Stimulated activated CD8-positive, alpha-beta memory T cell treated with anti-CD3 and anti-CD28 coated beads, Interleukin-15, amount 100 ng/mL, for 24 hours (primary cell): ENCODE measurements at places on chromosomes 2 and 18.
A peak's percentile ranks its signal among the peaks of the same experiment; 100 is the strongest.

DNA sequence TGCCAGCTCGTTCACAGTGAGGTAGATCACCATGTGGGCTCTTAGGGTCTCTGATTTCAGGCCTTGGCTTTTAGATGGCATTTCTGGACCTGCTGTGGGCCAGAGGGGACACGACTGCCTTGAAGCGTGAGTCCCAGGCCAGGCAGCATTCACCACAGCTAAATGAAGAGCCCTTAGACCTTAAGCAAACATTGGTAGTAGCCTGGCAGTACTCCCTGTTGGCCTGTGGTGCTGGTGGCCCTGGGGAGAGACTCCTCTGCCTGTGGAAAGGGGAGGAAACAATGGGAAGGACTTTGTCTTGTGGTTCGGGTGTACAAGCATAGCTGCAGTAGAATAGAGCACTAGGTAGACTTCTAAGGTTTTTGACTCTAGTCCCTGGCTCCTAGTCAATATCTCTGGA, 456.0 kb upstream of the DCC start:
- no peak for DNase-seq

DNA sequence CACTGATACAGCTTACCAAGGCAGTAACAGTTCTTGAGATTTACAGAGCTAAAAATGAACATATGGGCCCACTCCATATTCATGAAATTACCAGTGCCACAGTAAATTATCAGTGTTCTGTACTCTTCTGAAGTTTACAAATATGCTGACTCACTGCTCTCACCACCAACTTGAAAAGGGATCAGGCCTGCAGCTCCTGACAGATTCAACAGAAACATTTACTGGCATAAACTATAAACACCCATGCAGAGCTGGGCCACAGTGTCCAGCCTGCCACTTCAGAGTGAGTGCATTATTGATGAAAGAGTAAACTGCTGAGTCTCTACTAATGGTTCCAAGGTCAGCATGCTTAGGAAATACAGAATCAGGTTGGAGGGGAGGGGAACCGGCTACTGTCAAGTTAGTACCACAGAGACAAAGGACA, 83.1 kb downstream of the FARSB start:
- DNase-seq: no peak

DNA sequence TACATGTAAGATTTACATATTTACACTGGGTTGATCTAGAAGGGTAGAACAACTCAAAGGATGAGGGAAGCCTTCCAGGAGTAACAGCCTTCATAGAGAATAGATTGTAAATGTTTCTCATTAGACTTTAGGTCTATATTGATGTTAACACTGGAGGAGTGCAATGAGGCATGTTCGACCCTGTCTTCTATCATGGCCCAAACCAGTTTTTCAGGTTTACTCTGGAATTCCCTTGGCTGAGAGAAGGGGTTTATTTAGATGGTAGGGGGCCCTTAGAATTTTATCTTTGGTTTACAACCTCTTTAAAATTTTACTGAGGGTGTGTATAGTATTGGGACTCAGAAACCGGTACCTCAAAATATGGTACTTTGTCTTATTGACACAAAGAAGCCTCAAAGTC, 634.9 kb upstream of the PIK3C3 start:
- no peak for DNase-seq

GRCh38 chr2:43798300-43798699, 24.5 kb downstream of the DYNC2LI1 start:
- DNase-seq: no peak

- DNase-seq: no peak
These were observed 20.8 kb downstream of the COPS7B start for GRCh38 chr2:231807020-231807419.

- DNase-seq: no peak
These were observed 392.9 kb downstream of the MEIS1 start for GRCh38 chr2:66827851-66828250.

DNA sequence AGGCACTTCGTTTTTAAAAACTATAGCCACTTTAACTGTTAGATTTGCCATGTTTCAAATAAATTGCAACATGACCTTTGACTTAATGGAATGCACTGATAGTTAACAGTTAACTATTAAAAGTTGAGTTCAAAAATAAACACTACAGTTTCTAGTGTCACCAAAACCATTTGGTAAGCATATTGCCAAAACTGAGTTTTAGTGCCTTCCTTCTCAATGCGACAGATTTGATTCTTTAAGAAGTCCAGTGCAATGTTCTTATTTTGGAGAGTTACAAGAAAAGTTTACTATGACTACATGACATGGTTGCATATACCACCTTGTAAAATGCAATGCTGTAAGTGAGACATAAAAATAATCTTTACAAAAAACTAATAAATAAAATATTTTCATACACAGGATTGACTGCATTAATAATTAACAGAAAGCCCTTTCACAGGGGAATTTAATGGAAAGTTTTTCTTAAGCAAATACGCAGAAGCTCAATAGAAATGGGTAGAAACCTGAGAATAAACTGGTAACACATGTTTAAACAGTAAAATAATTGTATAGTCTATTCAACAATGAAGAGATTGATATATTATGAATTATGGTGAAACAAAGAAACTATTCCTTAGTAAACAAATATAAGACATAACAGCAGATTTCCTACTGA, 53.8 kb downstream of the GRB14 start:
- no peak for DNase-seq

DNA sequence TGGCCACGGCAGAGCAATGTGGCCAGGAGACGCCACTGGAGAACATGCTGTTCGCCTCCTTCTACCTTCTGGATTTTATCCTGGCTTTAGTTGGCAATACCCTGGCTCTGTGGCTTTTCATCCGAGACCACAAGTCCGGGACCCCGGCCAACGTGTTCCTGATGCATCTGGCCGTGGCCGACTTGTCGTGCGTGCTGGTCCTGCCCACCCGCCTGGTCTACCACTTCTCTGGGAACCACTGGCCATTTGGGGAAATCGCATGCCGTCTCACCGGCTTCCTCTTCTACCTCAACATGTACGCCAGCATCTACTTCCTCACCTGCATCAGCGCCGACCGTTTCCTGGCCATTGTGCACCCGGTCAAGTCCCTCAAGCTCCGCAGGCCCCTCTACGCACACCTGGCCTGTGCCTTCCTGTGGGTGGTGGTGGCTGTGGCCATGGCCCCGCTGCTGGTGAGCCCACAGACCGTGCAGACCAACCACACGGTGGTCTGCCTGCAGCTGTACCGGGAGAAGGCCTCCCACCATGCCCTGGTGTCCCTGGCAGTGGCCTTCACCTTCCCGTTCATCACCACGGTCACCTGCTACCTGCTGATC, 4.9 kb downstream of the GPR17 start:
- no peak for DNase-seq

GRCh38 chr2:49174750-49175149, 20.4 kb upstream of the FSHR start:
- DNase-seq: no peak

GRCh38 chr2:171723716-171724683, 36.7 kb downstream of the DYNC1I2 start:
- no peak for DNase-seq

DNA sequence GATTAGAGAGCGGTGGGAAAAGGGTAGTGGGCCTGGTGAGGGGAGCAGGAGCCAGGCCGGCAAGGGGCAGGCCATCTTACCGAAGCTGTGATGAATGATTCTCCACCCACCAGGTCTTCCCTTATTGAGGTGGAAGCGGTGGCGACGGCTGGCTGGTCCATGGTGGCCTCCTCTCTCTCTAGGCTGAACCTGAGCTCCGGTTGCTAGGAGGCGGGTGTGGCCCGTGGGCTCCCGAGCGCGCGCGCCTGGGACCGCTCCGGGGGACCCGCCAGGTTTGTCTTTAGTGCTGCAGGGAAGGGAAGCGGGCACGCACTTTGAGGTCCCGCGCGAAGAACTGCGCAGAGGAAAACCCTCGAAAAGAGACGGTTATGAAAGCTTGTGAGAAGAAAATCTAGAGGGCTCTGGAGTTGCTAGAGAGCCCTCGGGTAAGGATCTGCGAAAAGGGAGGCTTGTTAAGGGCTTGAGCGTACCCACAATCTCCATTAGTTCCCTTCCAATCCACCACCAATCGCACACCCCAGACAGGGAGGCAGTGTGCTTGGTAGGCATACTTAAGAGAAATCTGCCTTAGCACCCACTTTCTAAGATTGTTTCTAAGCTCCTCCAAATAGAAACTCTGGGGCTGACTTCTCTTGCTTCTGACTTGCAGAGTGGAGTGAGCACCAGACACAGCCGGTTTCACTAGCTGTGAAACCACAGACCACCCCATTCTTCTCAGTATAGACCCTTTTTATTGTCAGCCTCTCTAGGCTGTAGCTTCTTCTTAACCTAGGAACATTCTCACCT, at the start of gene STPG4:
TSS of gene STPG4 (minus strand) at position 218 of the 786 bp plus-strand sequence. CDS start at position 161, 57 bp downstream.
- no peak for DNase-seq

- no peak for DNase-seq
These were observed 91.7 kb upstream of the CTAGE1 start for GRCh38 chr18:22509423-22509822.

DNA sequence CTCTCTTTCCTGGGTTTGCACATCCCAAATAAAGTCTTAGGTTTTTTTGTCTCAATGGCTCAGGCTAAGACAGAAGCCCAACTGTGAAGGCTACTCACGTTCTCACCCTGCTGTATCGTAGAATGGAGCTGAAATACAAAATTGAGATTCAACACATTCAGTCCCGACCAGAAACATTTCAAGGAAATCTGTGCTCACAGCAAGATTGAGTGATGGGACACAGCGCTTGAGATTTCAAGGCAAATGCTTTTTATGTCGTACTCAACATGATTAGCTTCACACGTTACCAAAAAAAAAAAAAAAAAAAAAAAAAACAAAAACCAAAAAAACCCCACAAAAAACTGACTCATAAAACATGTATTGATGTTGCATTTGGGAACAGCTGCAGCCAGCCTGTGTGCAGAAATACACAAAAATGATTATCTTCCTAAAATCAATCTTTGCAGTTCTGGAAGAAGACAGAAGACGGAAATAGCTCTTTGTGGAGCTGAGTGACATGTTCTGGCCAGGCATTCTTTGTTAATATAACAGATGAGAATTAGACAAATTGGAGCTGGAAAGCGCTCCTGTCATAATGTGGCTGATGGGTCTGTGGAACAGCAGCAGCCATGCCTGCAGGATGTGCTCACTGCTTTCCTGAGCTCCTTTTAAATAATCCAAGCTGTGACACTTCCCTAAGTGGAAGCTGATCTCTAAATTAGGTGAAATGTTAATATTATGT, 453.2 kb downstream of the LPIN1 start:
- DNase-seq: no peak

DNA sequence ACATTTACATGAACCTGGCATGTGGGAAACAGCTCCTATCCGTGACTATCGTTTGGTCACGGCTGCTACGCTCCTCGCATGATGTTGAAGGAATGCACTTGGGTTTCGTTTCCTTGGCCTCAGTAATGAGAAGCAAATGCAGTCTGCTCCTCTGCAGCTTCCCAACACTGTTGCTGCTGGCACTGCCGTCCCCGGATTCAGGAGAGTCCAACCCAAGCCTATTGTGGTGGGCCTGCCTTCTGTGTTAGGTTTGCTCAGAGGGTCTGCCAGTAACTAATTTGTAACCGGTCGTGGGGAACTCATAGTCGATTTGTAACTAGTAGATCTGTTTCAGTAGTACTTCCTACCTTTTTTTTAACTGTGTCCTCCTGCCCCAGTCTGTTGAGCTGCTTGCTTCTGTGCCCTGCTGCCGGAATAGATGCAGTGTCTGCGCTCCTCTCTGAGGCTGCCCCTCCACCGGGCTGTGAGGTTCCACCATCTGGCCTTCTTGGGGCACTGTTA, 58.4 kb downstream of the WDSUB1 start:
- DNase-seq: no peak

DNA sequence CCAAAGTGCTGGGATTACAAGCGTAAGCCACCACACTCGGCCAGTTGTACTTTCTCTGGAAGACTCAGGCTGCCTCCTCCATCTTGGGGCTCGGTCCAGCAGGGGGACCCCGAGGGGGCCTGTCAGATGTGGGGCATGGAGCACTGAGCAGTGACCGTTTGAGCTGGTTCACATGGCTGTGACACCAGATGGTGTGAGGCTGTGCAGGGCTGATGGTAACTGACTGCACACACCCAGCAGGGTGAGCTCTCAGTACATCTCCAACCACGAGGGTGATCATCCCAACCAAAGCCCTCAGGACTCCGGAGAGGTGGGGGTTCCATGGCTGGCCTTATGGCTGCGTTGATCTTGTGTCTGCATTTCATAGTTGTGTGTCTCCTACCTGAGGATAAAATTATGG, 63.4 kb downstream of the FAM168B start:
- no peak for DNase-seq

DNA sequence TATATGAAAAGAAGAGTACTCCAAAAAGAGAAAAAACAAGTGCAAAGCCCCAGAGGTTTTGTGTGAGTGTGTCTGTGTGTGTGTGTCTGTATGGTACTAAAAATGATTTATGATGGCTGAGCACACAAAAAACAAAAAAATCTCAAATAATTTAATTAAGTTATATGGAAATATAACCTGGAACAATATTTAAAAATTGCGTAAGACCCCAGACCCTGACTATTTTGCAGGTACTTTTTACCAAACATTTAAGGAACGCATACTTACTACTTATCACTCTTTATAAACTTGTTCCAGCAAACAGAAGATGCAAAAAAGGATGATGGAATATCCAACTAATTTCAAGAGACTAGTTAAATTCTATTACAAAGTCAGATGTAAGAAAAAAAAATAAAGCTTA, 317.4 kb upstream of the KCNH7 start:
- DNase-seq: no peak

GRCh38 chr2:234446404-234447076, 50.3 kb downstream of the ARL4C start:
- DNase-seq: peak; percentile 33

- DNase-seq: no peak
These were observed 183.3 kb downstream of the LDLRAD4 start for GRCh38 chr18:13401826-13402225.

- DNase-seq: no peak
These were observed 31.0 kb upstream of the SNTG2 start for GRCh38 chr2:919672-920071.

DNA sequence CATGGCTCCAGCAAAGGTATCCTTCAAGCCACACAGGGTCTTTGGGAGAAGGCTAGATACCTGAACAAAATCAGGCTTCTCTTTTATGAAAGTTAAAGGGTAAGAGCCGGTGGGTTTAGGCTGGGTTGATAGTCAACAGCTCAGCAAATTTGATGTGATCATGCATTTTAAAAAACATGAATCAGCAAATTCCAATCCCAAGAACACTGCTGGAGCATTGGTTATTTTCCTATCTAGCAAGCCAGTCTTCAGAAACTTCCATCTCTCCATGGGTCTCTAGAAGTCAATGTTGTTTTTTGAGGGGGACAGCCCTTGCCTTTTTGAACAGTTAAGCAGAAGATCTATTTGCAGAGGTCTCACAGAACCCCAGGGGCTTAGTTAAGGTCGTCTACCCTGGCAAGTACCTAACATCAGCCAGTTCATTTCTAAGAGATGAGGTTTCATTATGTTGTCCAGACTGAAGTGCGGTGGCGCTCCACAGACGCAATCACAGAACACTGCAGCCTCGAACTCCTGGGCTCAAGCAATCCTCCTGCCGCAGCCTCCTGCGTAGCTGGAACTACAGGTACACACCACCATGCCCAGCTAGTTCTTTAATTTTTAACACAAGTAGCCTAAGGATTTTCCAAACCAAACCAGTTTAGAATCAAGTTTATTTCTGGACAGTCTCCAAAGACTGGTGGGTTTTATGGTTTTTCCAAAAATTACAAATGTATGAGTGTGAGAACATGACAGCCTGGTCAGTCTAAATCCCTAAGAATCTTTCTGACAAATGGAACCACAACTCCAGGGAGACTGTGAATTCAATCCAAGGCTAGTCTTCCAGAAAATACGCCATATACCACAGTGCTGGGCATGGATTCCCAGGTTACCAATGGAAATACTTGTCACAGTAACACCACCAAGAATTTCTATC, 4.1 kb upstream of the ZCCHC2 start:
- DNase-seq: no peak

- DNase-seq: no peak
These were observed 61.8 kb downstream of the EFEMP1 start for GRCh38 chr2:55861733-55862132.

GRCh38 chr2:122663620-122664019, 908.2 kb downstream of the TSN start:
- no peak for DNase-seq
